ENCODE measurements at places on chromosomes 4 and X.

GRCh38 chrX:71912156-71912555 is 1.5 kb downstream of the NHSL2 start:
- no peak for DNase-seq

DNA sequence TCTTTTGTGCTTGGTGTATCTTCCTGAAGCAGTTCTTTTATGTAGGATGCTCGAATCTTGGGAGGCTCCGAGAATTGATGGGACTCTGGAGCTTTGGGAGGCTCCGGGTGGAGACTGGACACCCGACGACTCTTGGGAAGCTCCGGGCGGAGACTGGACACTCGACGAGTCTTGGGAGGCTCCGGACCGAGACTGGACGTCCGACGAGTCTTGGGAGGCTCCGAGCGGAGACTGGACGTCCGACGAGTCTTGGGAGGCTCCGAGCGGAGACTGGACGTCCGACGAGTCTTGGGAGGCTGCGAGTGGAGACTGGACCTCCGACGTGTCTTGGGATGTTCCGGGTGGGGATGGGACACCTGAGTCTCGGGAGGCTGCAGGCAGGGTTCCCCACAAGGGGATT is 1.6 kb downstream of the FAM47A start:
- no peak for DNase-seq

GRCh38 chr4:137676357-137676998 is 144.2 kb upstream of the PCDH18 start:
- no peak for DNase-seq

GRCh38 chrX:100341142-100341510 is 68.9 kb downstream of the PCDH19 start:
- DNase-seq: no peak

DNA sequence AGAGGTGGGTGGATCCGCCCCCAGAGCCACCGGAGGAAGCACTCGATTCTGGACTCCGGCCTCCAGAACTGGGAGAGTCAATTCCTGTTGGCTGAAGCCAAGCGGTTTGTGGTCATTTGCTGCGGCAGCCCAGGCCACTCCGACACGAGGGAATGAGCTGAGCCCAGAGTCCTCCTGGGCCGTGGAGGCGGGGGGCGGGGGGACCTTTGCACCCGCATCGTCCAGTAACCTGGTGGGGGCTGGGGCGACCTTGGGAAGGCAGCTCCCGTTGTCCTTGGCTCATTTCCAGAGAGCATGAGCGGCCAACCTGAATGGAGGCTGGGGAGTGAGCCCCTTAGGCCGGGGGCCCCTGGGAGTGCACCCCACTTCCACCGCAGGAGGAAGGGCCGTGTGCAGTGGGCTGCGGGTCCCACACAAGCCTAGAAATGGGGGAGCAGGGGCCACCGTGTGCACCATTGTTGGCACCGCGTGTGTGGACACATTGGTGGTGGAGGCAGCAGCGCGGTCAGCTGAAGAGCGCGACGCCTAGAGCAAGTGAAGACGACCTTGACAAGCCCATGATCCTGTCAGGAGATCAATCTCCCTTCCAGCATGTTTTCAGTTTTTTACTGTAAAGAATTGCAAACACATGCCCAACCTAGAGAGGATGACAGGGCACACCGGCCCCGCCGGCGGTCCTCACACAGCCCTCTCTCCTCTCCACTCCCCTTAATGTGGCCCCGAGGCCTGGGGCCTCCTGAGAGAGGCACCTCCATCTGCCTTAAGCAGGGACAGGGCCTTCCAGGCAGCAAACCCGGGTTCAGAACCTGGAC is 19.9 kb upstream of the DUSP9 start:
- DNase-seq: no peak

DNA sequence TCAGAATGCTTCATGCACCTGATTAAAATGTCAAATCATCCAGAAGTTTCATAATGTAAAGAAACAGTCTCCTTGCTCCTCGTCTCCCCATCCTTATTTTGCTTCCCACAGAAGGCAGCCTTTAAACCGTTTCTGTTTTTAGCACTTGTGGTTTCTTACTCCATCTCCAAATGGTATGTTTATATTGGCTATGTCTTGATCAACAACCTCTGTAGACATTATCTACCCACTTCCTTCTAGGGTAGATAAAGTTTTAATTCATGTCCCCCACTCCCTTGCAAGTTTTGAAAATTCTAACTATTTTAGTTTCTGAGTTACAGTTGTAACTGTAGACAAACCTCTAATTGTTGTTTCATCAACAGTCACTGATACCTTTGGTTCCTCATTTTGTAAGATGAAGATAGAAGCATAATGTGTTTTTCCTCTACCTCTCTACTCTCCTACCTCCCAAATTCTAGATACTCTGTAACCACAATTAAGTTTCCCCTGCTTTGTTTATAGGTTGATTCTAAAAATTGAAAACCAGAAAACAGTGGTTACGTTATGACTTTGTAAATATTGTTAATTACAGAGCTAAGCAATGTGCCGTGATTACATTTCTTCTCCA is 291.7 kb upstream of the GATB start:
- no peak for DNase-seq

DNA sequence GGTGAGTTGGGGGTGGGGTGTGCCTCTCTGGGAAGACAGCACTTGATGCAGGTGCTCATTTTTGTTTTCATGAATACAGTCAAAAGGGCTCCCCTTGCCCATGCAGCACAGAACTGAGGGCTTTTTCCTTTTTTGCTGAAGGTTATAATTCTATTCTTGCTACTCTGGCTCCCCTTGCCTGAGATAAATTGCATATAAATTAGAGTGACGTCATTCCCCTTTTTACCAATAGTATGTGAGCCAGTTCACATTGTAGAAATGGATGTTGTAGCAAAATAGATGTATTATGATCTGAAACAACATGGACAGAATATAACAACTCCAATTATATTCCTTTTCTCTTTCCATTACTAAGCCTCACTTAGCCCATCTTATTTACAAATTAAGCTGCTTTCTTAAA is 28.4 kb downstream of the CXorf58 start:
- DNase-seq: no peak

- no peak for DNase-seq
Measured at GRCh38 chr4:53714236-53715140, 123.2 kb upstream of the LNX1 start.

- DNase-seq: no peak
Measured at GRCh38 chrX:23901060-23901459, 6.7 kb downstream of the APOO start.

DNA sequence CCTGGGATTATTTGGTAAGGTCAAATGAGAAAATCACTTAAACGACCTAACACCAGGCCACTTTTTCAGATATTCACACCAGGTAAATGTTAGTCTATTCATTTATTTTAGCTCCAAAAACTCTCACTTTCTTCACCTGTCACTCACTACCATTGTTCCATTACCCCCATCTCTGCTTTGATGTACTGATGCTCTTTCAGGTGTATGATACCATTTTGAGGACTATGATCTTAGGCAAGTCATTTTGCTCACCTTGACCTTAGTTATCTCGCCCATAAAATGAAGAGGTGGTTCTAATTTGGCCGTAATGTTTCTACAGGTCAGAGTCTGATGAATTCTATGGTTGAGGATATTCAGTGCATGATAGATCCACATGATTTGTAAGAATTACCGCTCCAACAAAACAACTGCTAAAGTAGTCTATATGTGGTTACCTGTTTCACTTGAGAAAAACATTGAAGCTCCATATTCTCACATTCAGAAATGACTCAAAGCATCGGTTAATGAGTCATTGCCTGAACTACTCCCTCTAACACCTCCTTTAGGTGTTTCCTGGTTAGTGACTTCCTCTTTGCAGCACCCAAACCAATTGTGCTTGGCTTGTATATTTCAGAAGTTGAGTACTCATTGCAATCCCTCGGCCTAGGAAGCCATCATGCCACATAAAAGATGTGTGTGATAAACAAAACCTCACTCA is 4.5 kb downstream of the DTHD1 start:
- no peak for DNase-seq

- no peak for DNase-seq
Measured at GRCh38 chr4:108313546-108314339, 145.0 kb upstream of the LEF1 start.

DNA sequence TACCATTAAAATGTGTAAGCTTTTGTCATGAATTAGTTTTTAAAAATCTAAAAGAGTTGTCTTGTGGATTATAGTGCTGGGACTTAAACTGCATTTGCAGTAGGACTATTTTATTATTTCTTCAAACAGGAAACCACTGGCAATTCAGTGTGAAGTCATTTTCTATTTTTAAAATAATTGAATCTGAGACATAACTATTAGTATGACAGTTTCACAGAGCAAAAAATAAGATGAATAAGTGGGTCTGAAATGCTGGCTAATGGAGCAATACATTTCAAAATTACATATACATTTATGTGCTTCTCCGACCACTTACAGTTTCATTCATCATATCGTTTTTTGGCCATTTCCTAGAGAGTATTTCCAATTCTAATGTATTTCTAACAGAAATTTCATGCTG is 75.3 kb upstream of the RAPGEF2 start:
- DNase-seq: no peak

DNA sequence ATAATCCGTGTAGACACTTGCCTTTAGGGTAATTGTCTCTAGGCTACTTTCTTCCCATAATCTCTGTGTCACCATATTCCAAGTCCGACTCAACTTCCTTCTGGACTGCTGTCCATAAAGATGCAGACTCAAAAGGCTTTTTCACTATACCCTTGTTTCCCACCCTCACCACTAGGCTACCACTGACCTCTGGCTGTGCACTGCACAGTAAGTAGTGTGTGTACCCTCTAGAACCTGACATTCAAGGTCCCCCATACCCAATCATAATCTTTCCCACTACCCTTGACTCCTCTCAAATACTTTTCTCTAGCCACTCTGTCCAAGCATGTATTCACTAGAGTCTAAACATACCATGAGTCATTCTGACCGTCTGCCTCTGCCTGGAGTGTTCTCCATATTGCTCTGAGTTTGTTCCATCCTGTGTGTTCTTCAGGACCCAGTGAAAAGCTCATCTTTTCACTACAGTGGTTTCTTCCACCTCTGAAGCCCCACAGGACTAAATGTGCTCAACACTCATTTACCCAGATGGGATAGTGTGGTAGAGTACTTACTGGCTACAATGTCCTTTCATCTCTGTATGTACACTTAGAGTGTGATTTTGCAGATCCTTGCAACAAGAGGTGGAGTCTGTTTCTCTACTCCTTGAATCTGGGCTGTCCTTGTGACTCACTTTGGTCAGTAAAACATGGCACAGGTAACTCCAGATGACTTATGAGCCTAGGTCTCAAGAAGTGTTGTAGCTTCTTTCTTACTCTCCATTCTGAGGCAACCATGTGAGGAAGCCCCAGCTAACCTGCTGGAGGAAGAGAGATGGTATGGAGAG is 17.4 kb downstream of the JADE3 start:
- no peak for DNase-seq

- DNase-seq: no peak
Measured at GRCh38 chr4:86640469-86640868, 46.4 kb downstream of the PTPN13 start.

DNA sequence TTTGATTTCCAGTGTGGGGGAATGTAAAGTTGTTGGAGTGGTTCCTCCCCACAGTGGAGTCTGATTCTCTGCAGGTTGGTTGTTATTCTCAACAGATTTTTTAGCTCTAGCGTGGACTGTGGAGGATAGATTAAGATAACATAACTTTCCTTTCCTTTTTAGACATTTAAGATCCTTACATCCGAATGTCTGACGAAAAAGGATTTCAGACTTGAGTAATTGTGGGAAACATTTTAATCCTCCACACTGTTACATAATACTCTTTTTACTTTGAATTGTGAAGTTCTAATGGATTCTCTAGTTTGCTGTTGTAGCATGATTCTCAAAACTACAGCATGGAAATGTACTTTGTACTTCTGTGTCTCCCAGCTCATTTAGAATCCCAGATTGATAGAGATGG is 107.8 kb downstream of the ARHGAP10 start:
- DNase-seq: no peak

GRCh38 chr4:80926446-80926845 is 104.1 kb upstream of the BMP3 start:
- DNase-seq: no peak

All from right renal pelvis (tissue), 4 donors.